ENCODE measurements at places on chromosomes 2 and 18.

GRCh38 chr2:207235621-207236020 is 69.9 kb upstream of the KLF7 start:
- DNase-seq, result no peak

- DNase-seq, result no peak
These were observed 782.2 kb upstream of the SLC8A1 start for GRCh38 chr2:41234093-41234492.

DNA sequence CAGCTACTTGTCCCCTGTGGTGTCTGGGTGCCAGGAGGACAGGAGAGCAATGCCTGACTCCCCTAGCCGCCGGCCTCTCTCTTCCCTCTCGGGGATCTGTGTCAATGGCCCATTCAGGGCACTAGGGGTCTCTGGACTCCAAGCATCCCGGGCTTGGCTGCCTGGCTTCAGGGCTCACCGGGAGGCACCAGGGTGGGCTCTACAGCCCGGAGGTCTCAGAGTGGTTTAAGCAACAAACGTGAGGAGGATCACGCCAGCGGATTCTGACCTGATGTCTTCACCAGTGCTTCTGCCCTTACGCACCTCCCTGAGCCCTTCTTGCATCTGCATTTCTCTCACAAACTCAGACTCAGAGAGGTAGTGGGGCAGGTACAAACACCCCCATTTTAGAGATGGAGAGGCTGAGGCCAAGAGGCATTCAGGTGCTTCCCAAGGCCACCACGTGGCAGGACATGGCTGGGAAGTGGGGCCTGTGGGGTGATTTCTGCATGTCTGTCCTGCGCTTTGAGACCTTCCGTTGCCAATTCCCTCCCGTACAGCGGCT is 243.0 kb downstream of the CELF4 start:
- peak; percentile 8 for DNase-seq

- DNase-seq, result no peak
These were observed 43.0 kb downstream of the INO80C start for GRCh38 chr18:35454803-35455202.

GRCh38 chr2:233210843-233211547 is 40.5 kb upstream of the ATG16L1 start:
- DNase-seq, result peak; percentile 78

DNA sequence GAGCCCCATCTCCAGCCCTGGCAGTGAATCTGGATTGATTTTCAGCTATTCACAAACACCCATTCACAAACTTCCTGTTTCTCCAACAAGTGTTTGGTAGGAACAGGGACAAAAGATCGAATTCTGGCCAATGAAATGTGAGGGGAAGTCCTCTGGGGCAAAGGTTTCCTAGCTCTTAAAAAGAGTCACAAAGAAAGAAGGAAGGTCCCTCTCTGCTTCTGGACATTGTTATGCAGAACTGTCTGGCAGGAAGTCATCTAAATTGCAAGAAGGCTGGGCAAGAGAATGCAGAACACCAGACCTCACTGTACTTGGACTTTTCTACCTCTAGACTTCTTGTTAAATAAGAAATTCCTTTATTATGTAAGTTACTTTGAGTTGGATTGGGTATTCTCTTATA is 137.3 kb downstream of the CCDC148 start:
- DNase-seq, result no peak

- no peak for DNase-seq
These were observed 27.8 kb downstream of the DNMT3A start for GRCh38 chr2:25313711-25314513.

- DNase-seq, result no peak
These were observed 18.7 kb upstream of the PUM2 start for GRCh38 chr2:20369366-20369765.

DNA sequence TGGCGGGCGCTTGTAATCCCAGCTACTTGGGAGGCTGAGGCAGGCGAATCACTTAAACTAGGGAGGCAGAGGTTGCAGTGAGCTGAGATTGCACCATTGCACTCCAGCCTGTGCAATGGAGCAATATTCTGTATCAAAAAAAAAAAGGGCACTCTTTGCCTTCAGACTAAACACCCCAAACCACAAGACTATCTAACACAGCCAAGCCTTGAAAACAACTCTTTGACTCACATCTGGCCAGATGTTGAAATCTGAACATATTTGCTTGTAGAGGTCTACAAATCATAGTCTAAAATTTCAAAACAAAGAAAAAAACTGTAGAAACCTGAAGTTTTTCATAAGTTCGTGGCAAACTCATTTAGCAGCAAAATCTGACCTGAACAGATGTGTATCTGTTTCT is 94.9 kb downstream of the FAM161A start:
- peak; percentile 81 for DNase-seq

DNA sequence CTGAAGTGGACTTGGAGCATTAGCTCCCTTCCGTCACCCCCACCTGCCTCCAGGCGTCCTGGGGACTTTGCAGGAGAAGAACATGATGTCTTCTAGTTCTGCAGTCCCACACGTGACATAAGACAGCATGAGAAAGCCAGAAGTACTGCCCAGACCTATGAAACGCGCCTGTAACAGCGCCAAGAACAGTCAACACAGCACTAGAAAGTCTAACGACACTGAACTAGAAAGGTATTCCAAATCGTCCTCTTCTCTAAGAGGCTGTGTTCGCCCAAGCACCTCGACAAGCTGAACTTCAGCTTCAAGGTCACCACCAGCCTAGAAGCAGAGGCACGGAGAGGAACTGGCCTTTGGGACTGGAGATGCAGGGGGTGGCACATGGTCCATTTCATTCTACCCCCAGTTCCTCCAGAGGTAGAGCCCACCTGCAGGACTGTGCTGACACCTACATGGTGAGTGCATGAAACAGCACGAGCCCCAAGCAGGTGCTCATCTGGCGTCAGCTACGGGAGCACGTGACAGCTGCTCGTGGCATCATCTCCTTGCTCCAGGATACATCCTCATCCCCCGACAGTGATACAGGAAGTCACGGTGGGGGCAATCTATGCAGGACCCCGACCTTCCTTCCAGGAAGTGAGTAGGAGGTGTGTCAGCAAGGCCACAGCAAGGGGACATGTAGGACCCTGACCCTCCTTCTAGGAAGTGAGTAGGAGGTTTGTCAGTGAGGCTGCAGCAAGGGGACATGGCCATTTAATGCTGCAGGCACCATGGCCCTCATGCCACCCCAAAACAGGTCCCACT is 3.7 kb downstream of the HDAC4 start:
- DNase-seq, result no peak

DNA sequence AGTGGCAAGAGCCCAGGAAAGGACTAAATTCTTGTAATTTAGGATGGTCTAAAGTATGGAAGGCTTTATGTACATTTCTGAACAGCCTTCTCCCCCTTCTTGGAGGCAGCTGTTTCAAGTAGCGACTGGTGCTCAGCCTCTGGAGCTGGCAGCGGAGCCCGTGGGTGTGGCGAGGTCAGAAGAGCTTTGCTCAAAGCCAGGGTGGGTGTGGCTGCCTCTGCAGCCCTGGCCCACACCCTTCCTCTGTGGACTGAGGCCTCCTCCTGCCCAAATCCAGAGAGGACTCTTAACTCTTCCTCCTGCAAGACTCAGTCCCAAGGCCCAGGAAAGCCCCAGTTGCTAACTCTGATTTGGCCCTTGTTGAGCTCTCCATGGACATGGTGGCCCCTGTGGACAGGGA is 202.1 kb upstream of the REV1 start:
- DNase-seq, result no peak

GRCh38 chr2:165773684-165774083 is 20.4 kb downstream of the GALNT3 start:
- DNase-seq, result no peak

DNA sequence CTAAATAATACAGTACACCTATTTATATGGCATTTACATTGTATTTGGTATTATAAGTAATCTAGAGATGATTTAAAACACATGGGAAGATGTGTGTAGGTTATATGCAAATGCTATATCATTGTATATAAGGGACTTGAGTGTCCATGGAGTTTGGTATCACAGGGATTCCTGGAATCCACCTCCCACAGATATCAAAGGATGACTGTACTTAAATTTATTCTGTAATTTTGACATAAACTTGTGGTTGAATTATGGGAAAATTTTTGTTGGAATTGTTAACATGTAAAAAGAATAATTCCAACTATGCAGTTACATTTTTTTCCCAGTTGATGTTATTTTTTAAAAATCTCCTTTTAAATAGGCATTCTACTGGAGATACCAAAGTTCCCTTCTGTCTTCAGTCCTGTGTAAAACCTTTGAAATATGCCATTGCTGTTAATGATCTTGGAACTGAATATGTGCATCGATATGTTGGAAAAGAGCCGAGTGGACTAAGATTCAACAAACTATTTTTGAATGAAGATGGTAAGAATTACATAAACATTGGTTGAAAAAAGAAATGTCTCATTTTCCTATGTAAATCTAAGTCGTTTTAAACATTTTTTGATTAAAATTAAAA is 24.1 kb downstream of the GLS start:
- peak; percentile 81 for DNase-seq

- no peak for DNase-seq
These were observed 43.1 kb downstream of the GPC1 start for GRCh38 chr2:240478346-240479110.

DNA sequence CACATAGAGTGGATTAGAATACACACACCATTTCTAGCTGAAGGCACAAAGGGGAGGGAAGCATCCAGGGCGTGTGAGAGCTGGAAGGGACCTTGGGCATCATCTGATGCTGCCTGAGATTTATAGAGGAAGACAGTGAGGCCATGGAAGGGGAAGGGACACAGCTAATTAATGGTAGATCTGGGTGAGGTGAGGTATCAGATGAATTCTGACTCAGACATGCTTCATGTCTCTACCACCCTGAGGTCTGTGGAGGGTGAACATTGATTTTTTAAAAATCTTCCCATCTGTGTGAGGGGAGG is 42.2 kb upstream of the OTOF start:
- no peak for DNase-seq

GRCh38 chr2:230866756-230867523 is 2.2 kb downstream of the ITM2C start:
- no peak for DNase-seq

GRCh38 chr2:101030866-101031554 is 28.9 kb downstream of the RPL31 start:
- DNase-seq, result no peak

DNA sequence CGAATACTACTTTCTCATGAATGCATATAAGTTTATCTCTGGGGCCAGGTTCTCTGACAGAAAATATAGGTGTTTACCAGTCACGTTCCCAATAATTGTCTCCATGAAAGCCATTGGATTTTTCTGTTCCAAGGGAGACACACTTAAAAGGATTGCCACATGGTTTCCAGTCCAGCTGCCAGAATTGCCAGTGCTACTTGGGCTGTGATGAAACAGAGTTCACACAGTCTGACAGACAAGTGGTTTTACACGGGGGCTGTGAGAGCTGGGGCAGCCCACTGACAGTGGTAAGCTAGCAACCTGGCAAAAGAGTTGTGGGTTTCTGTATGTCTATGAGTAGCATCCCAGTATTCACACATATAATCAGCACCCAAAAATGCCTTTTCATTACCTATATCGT is 27.7 kb upstream of the ATRAID start:
- DNase-seq, result no peak

DNA sequence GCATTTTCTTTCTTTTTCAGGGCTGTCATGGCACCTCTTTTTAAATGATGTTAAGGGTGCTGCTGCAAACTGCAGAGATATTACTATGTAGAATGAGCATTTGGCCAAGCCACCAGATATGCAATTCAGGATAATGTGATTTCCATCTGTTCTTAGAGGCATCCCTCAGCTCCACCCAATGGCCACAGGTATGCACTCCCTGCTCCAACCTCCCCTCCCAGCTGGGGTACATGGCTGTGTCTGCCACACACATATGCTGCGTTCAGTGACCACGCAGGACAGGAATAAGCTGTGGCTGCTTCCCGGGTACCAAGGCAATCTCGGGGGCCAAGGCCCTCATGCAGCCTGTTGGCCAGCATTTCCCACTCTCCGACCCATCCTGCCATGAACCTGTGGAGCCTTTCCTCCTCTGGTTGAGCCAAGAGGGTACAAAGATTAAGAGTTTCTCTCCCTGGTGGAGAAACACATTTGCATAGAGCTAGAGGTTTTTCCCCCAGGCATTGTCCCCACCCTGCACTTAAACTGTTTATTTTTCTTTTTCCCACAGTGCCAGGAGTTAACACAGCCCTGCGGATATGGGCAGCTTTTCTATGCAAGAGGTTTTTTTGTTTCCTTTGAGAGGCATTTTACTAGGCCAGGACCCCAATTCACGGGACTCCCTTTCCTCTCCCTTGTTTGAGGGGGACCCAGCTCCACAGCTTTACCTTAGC is 147.0 kb downstream of the GCA start:
- no peak for DNase-seq

DNA sequence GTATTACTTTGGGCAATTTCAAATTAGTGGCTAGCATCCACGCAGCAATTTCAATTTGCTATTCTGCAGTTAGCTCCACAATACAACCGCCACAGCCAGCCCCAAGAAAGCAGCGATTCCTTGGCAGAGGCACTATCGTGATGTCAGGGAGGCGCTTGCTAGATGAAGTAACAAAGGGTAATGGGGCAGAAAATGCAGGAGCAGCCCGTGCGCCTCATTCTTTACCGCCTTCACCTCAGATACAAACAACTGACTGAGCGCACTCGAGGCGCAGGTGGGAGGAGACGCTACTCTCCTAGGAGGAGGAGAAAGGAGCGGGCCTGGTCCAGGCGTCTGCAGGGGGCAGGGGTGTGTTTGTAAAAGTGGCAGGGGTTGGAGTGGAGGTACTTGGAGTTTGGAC is 76.9 kb upstream of the ASB18 start:
- no peak for DNase-seq

DNA sequence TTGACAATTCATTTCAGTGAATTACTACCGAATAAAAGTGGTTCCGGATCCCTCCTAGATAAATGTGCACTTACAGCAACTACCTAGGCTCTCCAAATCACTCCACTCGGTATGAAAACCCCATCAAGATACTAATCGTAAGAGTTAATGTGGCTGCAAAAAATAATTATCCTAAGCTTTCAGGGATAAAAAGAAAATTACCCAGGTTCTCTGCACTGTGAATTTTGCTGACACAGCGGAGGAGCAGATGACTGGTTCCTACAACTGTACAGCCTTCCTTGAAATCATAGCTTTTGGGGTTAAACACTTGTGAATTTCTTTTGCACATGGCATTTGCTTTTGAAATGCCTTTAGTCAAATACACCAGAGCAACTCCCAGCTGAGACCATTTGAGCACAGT is 104.7 kb downstream of the CD226 start:
- no peak for DNase-seq

DNA sequence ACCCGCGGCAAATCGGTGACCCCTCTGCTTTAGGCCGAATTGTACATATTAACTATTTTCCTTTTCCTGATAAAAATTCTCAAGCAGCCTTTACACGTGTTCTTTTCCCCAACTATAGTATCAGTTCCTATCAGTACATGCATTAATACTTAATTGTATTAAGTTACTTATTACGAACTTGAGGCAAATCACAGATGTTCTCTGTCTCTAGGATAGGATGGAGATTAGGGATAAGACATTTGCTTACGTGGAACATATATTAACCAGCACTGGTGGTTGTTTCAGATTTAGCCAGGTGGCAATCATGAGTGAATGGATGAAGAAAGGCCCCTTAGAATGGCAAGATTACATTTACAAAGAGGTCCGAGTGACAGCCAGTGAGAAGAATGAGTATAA is 675 bp downstream of the GEMIN6 start:
- no peak for DNase-seq

- no peak for DNase-seq
These were observed 17.8 kb downstream of the ERFE start for GRCh38 chr2:238176613-238177012.

Data from fibroblast of skin of left biceps (primary cell).